Endothelial cell (in vitro differentiated cells): ENCODE measurements at places on chromosomes 5 and 9.

DNA sequence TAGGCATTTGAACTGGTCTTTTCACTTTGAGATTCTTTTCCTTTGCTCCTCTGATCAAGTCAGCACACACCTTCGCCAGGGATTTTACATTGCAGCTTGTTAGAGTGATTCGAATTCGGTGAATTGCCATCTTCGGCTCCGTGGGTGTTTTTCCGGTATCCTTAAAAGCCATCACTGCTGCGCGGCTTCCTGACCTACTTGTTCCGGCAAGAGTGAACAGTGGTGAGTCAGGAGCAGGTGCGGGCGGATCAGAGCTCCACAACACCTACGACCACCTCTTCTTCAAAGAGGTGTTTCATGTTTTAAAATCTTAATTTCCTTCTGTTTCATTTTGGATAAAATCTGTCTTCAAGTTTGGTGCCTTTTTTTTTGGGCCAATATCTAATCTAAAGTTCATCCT lies 134.6 kb downstream of the TMC1 start:
- no peak for DNase-seq

DNA sequence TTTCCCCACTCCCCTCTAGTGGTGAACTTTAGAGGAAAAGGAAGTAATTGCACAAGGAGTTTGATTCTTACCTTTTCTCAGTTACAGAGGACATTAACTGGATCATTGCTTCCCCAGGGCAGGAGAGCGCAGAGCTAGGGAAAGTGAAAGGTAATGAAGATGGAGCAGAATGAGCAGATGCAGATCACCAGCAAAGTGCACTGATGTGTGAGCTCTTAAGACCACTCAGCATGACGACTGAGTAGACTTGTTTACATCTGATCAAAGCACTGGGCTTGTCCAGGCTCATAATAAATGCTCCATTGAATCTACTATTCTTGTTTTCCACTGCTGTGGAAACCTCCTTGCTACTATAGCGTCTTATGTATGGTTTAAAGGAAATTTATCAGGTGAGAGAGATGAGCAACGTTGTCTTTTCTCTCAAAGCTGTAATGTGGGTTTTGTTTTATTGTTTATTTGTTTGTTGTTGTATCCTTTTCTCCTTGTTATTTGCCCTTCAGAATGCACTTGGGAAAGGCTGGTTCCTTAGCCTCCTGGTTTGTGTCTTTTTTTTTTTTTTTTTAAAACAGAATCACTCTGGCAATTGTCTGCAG lies 25.3 kb downstream of the SLC22A5 start:
- DNase-seq, result no peak

GRCh38 chr9:137423514-137424291 lies 510 bp downstream of the NOXA1 start:
- no peak for DNase-seq

DNA sequence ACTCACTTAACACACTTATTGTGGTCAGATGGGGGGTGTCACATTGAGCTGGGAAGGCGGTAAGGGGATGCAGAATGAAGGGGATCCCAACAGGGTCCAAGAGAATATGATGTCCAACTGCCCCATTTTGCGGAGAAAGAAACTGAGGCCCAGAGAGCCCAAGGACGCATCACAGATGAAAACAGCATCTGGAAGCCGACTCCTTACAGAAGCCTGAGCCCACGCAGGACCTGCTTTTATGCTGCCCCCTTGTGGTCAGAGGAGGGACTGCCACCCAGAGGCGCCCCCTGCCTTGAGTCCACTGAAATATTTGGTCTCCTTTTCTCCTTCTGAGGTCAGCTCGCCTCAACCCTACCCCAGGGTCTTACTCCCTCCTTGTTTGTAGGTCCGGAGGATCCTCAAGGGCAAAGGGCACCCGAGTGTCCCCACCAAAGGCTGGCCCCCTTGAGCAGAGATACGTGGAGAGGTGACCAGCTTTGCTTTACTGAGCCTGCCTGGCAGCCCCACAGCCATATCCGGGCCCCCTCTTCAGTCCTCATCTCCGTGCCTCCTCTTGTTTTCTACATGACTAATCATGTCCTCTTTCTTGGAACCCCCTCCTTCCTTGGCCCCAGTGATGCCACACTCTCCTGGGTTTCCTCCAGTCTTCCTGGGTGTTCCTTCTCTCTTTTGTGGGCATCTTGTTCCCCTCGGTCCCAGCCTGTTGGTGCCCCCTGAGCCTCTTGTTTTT lies 30.0 kb upstream of the TTLL11 start:
- DNase-seq, result peak; percentile 86

DNA sequence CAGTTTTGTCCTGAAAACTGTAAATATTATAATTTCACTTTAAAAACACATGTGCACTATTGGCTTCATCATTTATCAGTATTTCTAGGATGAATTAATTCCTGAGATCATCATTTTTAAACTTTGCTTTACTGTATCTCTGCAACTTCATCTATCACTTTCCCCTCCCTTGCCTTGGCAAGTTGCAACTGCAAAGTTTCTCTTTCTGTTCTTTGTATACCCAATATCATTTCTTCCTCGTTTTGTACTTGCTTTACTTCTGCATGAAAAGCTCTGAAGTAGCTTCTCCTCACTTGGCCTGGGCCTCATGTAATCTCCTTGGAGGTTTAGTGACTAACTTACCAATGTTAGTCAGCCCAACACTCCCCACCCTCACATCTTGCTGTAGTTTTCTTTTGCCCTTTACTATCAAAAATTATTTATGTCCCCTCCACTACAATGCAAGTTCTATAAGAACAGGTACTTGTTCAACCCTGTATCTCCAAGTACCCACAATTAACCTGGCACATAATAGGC lies 12.8 kb downstream of the C5orf63 start:
- no peak for DNase-seq

DNA sequence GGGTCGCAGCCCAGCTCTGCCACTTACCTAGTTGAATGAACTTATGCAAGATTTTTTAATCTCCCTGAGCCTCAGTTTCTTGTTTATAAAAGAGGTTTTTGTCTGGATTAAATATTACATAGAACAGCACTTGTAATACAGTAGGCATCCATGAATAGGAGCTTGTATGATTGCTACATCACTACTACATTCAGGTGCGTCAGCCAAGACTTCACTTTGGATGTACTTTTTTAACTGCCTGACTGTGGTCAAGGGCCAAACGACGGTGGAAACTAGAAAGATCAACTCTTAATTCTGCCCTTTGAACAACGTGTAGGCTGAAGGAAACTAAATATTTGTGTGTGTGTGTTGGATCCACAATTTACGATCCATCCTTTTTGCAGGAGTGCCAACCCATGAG lies 172.8 kb downstream of the RFK start:
- DNase-seq, result no peak

DNA sequence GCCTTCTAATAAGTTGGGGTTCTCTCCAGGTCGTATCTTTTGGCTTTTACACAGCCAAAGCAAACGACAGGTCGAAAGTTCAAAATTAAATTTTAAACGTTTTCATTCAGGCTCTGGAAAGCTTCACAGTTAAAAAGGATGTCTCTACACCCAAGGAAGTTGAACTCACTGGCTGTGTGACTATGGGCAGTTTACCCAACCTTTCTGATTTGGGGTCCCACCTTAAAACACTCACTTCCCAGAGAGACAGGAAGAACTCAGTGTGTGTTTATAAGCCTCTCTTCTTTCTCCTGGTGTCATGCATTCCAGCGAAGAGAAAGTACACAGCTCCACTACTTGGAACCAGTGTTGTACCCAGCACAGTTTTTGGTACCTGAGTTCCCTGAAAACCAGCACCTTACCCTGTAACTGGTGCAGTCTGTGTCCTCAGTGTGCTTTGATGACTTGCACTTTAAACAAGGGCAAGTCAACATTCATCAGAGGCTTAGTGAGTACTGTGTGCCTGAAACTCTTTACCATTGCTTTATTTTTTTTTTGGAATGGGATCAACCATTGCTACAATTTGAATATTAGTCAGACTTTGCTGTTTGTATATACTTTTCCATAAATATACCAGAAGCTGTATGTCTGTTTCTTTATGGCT lies 1.7 kb downstream of the SRD5A1 start:
- DNase-seq, result no peak

DNA sequence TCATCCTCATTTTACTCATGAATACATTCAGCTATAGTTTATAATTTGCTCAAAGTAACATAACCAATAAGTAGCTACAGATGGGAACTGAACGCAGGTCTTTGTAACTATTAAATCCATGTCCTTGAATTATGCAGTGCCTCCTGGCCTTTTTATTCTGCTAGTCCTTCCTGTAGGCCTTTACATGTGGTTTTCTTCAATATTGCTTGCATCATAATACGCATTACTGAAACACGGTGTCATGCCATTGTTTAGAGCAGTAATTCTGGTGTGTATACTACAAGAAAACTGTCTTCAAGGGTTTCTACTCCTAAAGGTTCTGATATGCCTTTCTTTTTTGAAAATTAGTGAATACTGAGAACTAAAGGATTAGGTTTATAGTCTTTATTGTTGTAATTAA lies 20.7 kb downstream of the CWC27 start:
- DNase-seq, result no peak

DNA sequence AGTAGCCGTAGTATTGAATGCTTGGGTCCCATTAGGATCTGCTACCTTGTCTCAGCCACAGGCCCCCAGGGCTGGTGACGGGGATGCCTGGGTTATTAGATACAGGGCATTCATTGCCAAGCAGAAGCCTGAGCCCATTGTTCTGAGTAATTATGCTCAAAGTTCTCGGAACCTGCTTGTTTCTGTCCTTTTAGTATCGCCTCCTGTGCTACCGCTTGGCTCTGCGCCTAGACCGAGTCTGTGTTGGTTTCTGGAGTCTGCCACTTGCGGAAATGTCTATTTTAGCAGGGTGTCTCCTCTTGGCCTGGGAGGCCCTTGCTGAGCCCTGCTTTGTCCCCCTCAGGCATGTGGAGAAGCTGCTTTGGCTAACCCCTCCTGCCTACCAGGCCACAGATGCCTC lies 506.1 kb downstream of the BNC2 start:
- DNase-seq, result no peak

DNA sequence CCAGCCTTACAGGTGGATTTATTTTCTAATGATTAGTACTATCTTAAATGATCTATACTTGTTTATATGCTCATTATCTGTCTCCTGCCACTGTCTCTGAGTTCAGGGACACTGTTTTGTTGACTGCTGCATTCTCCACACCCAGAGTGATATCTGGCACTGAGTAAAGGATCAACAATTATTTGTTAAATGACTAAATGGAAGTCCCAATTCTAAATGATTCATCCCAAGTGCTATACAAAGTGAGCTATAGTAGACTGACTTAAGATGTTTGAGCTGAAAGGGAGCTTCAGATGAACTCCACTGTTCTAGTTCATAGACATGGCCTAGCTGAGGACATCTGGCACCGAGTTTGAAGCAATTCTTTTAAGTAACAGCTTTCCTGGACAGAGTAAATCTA lies 40.5 kb downstream of the ITGA2 start:
- DNase-seq, result no peak

DNA sequence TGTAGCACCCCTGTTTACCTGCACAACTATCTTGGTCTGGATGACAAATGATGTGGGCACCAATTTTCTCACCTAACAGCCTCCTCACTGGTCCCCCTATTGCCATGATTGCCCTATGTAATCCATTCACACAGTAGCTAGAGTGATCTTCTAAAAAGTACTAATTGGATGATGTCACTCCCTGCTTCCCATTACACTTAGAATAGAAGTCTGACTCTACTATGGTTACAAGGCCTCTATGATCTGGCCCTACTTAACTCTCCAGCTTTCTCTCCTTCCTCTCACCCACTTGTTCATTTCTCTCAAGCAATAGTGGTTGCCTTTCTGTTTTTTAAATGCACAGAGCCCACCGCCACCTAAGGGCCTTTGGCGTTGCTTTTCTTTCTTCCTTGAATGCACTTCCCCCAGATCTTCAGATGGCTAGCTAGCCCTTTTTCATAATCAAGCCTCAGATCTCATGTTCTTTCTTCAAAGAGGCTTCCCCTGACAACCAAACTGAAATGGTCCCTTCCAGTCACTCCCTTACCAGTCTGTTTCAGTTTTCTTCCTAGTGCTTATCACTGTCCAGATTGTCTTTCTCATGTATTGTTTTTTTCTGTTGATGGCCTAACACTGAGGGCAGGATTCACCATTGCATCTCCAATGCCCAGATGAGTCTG lies 8.7 kb downstream of the IGIP start:
- DNase-seq, result no peak

DNA sequence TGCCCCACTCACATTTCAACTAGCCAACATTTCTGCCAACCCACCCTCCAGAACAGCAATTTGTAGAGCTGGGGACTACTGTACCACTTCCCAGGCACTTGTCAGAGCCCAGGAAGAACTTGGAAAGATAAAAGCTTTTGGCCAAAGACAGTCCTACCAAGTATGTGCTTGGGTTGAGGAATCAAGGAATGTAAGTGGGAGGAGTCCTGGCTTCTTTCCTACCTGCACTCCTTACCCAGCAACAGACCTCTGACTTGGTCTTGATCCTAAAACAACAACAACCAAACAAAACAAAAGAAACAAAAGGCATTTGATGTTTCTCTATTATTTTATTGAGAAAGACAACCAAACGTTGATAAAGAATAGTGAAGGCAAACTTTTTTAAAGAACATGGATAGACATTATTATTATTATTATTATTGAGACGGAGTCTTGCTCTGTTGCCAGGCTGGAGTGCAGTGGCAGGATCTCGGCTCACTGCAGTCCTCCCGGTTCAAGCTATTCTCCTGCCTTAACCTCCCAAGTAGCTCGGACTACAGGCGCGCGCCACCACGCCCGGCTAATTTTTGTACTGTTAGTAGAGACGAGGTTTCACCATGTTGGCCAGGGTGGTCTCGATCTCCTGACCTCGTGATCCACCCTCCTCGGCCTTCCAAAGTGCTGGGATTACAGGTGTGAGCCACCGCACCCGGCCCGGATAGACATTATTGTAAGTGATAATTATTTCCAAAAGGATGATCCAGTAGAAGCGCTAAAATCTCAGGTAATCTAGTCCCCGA lies 33.5 kb downstream of the ANXA2R start:
- no peak for DNase-seq

GRCh38 chr9:136779808-136780207 lies 11.3 kb upstream of the TMEM141 start:
- no peak for DNase-seq

GRCh38 chr9:90956026-90956810 lies 154.6 kb downstream of the SYK start:
- no peak for DNase-seq

GRCh38 chr9:112446080-112446479 lies 40.5 kb upstream of the KIAA1958 start:
- DNase-seq, result no peak

DNA sequence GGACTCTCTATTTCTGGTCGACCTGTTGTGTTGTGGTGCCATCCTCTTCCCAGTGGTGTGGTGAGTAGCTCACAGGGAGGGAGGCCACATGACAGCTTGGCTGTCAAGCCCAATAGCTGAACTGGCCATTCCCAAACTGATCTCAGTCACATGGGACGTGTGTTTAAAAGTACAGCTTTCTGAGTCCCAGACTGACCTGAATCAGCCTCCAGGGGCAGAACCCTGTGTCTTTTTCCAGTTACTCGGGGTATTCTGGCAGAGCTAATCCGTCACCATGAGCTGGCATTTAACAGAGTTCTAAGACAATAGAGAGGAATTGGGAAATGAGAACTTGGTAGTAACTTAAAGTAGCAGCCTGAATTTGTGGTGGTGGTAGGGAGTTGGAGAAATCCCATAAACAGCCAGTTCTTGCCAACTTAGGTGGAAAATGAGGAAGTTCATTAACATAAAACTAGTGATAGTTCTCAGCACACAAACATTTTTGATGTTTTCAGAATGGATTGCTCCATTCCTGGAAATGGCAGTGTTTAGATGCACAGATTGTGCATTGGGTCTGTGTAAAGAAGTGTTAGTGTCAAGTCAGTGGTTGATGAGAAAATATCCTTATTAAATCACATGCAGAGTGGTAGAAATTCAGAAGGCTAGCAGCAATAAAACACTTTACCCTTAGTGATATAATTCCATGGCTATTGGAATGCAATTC lies 50.9 kb downstream of the GPR107 start:
- DNase-seq, result no peak
